ENCODE measurements at places on chromosomes 3 and 15.
A peak's percentile ranks its signal among the peaks of the same experiment; 100 is the strongest.

DNA sequence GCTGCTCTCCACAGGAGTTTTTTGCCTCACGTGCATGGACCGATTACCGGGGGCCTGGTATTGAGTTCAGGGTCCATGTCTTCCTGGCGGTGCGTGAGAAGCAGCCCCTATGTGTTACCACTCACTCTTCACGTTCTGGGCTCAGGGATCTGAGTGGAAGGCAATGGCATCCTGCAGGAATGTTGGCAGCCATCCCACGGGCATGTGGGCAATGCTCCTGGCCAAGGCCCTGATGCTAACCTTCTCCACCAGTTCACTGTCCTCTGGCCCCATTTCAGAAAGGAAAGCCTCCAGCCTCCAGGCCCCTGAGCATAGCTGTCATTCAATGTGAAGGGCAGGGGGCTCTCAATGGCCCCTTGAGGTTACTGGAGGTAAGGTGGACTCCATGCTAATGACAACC lies 43.0 kb upstream of the KY start:
- H3K4me1 ChIP-seq: peaks cover 3% of the 10 kb centered on the region
- no peak overlapping the region for H3K4me3 ChIP-seq
- H3K27ac ChIP-seq: no peak overlapping the region
- peaks cover 14% of the 10 kb centered on the region for H3K27me3 ChIP-seq

DNA sequence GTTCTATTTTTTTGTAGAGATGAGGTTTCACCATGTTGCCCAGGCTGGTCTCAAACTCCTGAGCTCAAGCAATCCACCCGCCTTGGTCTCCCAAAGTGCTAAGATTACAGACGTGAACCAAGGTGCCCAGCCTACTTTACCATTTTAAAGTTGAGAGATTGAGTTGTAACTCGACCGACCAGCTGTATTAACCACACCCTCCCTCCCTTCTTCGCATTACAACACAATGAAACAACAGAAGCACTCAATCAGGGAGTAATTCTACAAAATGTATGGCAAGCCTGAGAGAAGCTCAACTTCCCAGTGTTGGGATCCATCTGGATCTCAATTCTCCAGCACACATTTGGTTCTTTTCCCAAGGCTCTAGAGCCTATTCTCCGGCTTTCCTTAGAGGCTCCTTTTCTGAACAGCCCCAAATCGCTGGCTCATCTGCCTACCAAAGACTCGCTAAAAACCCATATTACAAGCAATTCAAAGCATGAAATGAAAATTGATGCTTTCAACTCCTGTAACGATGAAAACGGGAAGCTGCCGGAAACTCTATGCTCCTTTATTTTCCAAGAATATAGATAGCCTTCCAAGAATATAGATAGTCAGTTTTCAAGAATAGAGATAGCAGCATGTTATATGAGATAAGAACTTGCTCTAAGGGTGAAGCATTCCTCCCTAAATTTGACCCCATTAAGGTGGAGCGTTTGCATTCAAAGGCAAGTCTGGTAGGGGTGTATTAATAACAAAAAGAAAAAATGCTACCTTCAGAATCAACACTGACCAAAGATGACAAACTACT lies 450.9 kb downstream of the MAGI1 start:
- no peak overlapping the region for H3K4me3 ChIP-seq
- no peaks in the 10 kb centered on the region for H3K36me3 ChIP-seq

DNA sequence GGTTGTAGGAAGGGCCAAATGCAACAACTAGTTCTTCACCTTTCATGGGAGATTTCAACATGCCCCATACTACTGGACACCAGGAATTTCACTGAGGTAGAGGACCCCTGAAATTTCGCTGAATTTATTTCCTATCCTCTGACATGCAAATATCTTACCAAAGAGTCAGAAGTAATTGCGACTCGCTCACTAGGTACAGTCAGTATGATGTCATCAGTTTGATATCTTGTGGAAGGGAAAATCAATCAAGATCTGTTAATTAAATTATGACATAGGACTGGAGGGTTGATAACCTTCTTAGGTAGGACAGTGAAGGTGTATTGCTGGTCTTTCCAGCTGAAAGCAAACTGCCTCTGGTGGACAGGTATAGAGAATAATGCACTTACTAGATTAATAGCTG lies 74.9 kb upstream of the TNIK start:
- H3K36me3 ChIP-seq: no peaks in the 10 kb centered on the region
- no peak for DNase-seq
- H3K4me1 ChIP-seq: no peaks in the 10 kb centered on the region

GRCh38 chr3:171295484-171296373 lies 164.5 kb downstream of the TNIK start:
- no peaks in the 10 kb centered on the region for H3K4me1 ChIP-seq
- no peak for DNase-seq
- H3K27ac ChIP-seq: no peak overlapping the region
- H3K4me3 ChIP-seq: no peak overlapping the region
- H3K27me3 ChIP-seq: no peaks in the 10 kb centered on the region

DNA sequence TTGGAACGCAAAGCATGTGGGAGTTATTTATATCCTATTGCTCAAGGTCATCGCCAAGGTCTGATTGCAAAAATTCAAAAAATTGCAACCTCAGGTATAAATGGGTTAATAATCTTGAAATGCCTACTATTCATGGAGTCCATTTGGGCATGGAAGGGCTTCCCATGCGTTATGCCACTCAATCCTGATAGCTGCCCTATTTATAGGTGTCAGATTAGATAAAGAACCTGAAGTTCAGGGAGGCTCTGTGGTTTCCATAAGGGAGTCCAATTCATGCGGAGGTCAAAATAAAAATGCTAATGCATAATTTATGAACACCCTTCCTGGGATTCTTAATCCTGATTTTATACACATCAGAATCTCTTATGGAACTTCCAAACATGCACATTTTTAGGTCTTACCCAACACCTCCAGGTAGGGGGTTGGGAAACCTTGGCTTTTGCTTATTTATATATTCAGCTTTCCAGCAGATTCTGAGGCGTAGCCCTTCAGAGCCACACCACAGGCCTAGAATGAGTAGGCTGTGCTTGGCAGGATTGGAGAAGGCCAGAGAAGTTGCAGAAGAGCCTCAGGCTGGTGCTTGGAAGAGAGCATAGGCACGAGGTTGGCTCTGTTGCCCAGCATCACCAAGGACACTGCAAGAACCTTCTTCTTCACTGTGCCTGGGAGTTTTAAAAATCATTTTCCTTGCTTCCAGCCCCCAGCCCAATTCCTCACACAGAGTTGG lies 324.4 kb upstream of the CFAP20DC start:
- no peaks in the 10 kb centered on the region for H3K27me3 ChIP-seq
- H3K4me3 ChIP-seq: no peak overlapping the region

- H3K27me3 ChIP-seq: no peaks in the 10 kb centered on the region
- no peaks in the 10 kb centered on the region for H3K36me3 ChIP-seq
- H3K4me1 ChIP-seq: no peaks in the 10 kb centered on the region
- DNase-seq: no peak
- H3K4me3 ChIP-seq: no peak overlapping the region
These were observed 144.6 kb upstream of the MEF2A start for GRCh38 chr15:99421172-99421656.

DNA sequence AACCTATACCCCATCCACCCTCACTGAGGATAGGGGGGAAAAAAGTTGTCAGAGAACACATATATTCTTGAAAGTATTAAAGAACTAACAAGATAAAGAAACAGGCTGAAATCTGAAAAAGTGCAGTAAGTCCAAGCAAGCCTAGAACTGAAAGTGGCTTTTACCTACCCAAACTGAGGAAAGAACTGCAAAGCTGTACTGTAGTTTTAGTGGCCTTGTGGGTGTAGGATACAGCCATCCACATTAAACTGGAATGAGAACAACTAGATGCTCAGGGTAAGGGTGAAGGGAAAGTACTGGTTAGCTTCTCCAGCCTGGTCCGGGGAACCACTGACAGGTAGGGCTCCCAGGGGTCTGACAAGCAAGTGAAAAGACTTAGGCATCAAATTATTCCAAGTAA lies 10.1 kb downstream of the UBP1 start:
- no peak overlapping the region for H3K27ac ChIP-seq
- H3K4me3 ChIP-seq: no peak overlapping the region
- H3K4me1 ChIP-seq: peaks cover 13% of the 10 kb centered on the region
- no peaks in the 10 kb centered on the region for H3K36me3 ChIP-seq
- no peaks in the 10 kb centered on the region for H3K27me3 ChIP-seq

- no peaks in the 10 kb centered on the region for H3K27me3 ChIP-seq
- no peak overlapping the region for H3K27ac ChIP-seq
- no peak overlapping the region for H3K4me3 ChIP-seq
- DNase-seq: no peak
- H3K36me3 ChIP-seq: no peaks in the 10 kb centered on the region
These were observed 49.5 kb downstream of the MYLK start for GRCh38 chr3:123834631-123835030.

DNA sequence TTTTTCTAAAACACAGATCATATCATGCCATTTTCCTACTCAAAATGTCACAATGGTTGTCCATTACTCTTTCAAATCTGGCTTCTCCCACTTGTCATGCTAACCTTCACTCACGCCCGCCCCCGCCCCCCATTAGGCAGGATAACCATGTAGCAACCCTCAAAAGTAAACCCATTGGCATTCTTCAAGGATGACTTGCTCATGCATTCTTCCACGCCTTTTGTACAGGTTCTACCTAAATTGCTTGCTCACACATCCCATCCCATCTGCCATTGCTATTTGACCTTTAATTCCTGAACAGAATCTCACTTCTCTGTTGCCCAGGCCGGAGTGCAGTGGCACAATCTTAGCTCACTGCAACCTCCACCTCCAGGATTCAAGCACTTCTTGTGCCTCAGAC lies 389.3 kb downstream of the MCTP2 start:
- no peaks in the 10 kb centered on the region for H3K27me3 ChIP-seq
- no peaks in the 10 kb centered on the region for H3K36me3 ChIP-seq
- H3K27ac ChIP-seq: no peak overlapping the region

- H3K4me1 ChIP-seq: no peaks in the 10 kb centered on the region
- no peaks in the 10 kb centered on the region for H3K27me3 ChIP-seq
- no peak for DNase-seq
- no peak overlapping the region for H3K27ac ChIP-seq
- H3K36me3 ChIP-seq: no peaks in the 10 kb centered on the region
These were observed 313.7 kb downstream of the VPS13C start for GRCh38 chr15:61746589-61746988.

GRCh38 chr15:72237853-72238224 lies 6.8 kb upstream of the PKM start:
- H3K36me3 ChIP-seq: peaks cover 8% of the 10 kb centered on the region
- H3K4me1 ChIP-seq: peaks cover 5% of the 10 kb centered on the region
- H3K4me3 ChIP-seq: no peak overlapping the region
- H3K27ac ChIP-seq: no peak overlapping the region
- DNase-seq: no peak
- no peaks in the 10 kb centered on the region for H3K27me3 ChIP-seq

- no peak overlapping the region for H3K4me3 ChIP-seq
- H3K4me1 ChIP-seq: peaks cover 1% of the 10 kb centered on the region
- no peaks in the 10 kb centered on the region for H3K27me3 ChIP-seq
- H3K36me3 ChIP-seq: no peaks in the 10 kb centered on the region
- no peak for DNase-seq
- no peak overlapping the region for H3K27ac ChIP-seq
These were observed 69.8 kb downstream of the CHRNA7 start for GRCh38 chr15:32099956-32100684.

GRCh38 chr15:75884041-75884440 lies 19.6 kb upstream of the FBXO22 start:
- H3K36me3 ChIP-seq: no peaks in the 10 kb centered on the region
- no peaks in the 10 kb centered on the region for H3K27me3 ChIP-seq
- H3K4me3 ChIP-seq: no peak overlapping the region
- H3K27ac ChIP-seq: no peak overlapping the region
- no peaks in the 10 kb centered on the region for H3K4me1 ChIP-seq

DNA sequence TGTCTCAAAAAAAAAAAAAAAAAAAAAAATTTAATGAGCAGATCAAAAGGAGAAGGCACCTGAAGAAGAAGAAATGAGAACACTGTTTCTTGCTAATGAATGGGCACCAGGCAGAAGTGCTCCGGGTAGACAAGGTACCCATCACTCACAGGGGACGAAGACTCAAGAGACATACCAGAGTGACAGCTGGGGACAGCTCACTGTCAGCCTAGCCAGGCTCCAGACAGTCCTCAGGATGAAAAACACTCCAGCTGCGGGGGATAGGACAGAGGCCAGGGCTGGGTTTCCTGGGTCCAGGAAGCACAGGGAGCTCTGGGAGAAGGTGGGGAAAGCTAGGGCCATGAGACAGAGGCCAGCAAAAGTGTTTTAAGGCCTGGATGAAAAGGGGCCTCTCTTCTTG lies 48.5 kb upstream of the PARL start:
- H3K36me3 ChIP-seq: no peaks in the 10 kb centered on the region
- no peak overlapping the region for H3K27ac ChIP-seq
- H3K4me1 ChIP-seq: no peaks in the 10 kb centered on the region

DNA sequence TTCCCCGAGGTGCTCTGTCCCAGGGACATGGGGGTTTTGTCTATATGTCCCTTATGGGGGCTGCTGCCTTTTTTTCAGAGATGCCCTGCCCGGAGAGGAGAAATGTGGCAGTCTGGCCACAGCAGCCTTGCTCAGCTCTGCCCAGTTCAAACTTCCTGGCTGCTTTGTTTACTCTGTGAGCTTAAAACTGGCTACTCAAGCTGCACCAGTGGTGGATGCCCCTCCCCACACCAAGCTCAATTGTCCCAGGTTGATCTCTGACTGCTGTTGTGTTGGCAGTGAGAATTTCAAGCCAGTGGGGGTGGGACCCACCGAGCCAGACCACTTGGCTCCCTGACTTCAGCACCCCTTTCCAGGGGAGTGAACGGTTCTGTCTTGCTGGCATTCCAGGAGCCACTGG lies 188.9 kb downstream of the STXBP5L start:
- DNase-seq: no peak
- no peaks in the 10 kb centered on the region for H3K36me3 ChIP-seq
- no peak overlapping the region for H3K4me3 ChIP-seq
- no peak overlapping the region for H3K27ac ChIP-seq

GRCh38 chr3:115098354-115099073 lies 48.6 kb downstream of the ZBTB20 start:
- H3K4me1 ChIP-seq: no peaks in the 10 kb centered on the region
- no peaks in the 10 kb centered on the region for H3K27me3 ChIP-seq
- DNase-seq: no peak
- H3K4me3 ChIP-seq: no peak overlapping the region

DNA sequence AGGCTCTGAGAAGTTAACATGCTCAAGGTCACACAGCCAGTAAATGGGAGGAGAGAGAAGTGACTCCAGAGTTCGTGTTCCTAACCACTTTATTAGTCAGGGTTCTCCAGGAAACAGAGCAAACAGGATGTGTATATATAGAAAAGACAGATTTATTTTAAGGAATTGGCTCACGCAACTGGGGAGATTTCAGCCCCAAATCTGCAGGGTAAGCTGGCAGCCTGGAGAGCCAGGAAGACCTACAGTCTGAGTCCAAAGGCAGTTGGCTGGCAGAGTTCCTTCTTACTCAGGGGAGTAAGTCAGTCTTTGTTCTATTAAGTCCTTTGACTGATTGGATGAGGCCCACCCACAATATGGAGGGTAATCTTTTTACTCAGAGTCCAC lies 118.2 kb upstream of the PROK2 start:
- no peak for DNase-seq
- no peaks in the 10 kb centered on the region for H3K36me3 ChIP-seq
- H3K27me3 ChIP-seq: no peaks in the 10 kb centered on the region
- no peak overlapping the region for H3K4me3 ChIP-seq

- H3K36me3 ChIP-seq: no peaks in the 10 kb centered on the region
- no peak overlapping the region for H3K27ac ChIP-seq
- peak overlapping the region; percentile 79 for H3K4me3 ChIP-seq
- no peaks in the 10 kb centered on the region for H3K27me3 ChIP-seq
- no peak for DNase-seq
These were observed 933 bp downstream of the DZIP1L start for GRCh38 chr3:138114431-138114918.

- no peak overlapping the region for H3K27ac ChIP-seq
- no peaks in the 10 kb centered on the region for H3K27me3 ChIP-seq
- H3K4me3 ChIP-seq: no peak overlapping the region
- no peaks in the 10 kb centered on the region for H3K36me3 ChIP-seq
These were observed 172.9 kb upstream of the SLC2A2 start for GRCh38 chr3:171199473-171199829.

All from iPS DF 6.9 (cell line).